ENCODE measurements at places on chromosomes 4 and X. TPM values are rescaled to one million over a fixed set of nuclear protein-coding genes. Genes with fewer than 3 reads are reported as not detected.

The PLAC8 gene
- 0.53 TPM for total RNA-seq

The SUV39H1 gene
- total RNA-seq, result 2.3 TPM

DNA sequence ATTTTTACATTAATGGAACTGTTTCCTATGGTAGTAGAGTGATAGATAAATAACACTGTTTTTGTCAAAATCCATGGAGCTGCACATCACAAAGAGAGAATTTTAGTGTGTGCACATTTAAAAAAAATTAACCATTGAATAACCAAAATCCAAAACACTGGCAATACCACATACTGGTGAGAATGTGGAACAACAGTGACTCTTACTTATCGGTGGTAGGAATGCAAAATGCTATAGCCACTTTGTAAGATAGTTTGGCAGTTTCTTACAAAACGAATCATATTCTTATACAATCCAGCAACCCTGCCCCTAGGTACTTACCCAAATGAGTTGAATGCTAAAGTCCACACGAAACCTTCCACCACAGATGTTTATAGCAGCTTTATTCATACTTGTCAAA is 229.6 kb upstream of the GPR101 start:
- no peak for DNase-seq
- no peak overlapping the region for H3K4me3 ChIP-seq
- H3K4me1 ChIP-seq, result no peaks in the 10 kb centered on the region
- no peaks in the 10 kb centered on the region for H3K36me3 ChIP-seq
- H3K27me3 ChIP-seq, result no peaks in the 10 kb centered on the region
- H3K27ac ChIP-seq, result no peak overlapping the region

- peak; percentile 36 for DNase-seq
- H3K27me3 ChIP-seq, result no peaks in the 10 kb centered on the region
- H3K36me3 ChIP-seq, result no peaks in the 10 kb centered on the region
- no peak overlapping the region for H3K27ac ChIP-seq
- no peak overlapping the region for H3K4me3 ChIP-seq
These were observed 40.1 kb downstream of the EVC start for GRCh38 chr4:5750946-5751665.

DNA sequence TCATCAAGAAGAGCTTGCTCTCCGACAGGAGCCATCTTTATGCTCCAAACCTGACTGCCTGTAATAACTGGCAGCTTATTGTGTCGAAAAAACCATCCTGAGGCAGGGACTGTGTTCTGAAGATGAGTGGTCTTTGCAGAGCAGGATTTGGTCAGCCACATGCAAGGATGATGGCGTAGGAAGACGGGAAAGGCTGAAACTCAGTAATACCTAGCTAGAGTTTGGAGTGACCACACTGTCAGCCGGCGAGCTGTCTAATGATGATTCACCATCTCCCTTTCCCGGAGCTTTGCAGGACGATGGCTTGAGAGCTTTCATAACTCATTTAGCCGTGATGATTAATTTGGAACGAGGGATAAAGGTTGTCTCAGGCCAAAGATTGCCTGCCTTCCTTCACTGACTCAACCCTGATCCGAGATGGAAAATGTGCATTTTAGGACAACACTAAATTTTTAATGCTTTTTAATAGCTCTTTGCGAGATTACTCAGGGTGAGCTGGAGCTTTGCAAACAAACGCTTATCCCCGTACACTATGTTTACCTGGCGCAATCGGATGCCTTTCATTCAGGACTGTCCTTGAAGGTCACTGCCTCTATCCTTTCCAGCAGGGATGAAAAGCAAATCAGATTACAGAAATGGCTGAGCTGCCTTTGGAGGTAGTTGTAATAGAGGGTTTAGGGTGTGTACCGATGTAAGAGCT is 288.5 kb downstream of the ASMT start:
- no peaks in the 10 kb centered on the region for H3K27me3 ChIP-seq
- no peak overlapping the region for H3K27ac ChIP-seq
- no peaks in the 10 kb centered on the region for H3K36me3 ChIP-seq
- H3K4me3 ChIP-seq, result no peak overlapping the region

DNA sequence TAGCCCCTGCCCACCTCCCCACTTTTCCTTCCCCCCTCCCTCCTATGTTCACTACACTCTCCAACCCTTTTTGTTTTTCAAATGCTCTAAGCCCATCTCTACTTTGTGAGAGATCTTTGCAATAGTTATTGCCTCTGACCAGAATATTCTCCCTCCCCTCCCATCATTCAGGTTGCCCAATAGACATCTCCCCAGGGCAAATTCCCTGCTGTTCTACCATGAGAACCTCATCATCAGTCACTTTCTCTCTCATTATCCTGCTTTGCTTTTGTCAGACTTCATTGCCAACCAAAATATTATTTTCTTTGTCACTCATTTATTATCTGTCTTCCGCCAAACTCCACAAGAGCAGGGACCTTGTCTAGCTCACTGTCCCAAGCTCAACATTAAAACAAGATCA is 268.2 kb upstream of the PPARGC1A start:
- no peaks in the 10 kb centered on the region for H3K36me3 ChIP-seq
- no peak for DNase-seq
- H3K4me3 ChIP-seq, result no peak overlapping the region
- no peak overlapping the region for H3K27ac ChIP-seq

Data from gastrocnemius medialis (tissue), 4 donors.